ENCODE measurements at places on chromosomes 11 and 22. TPM values are rescaled to one million over a fixed set of nuclear protein-coding genes. Genes with fewer than 3 reads are reported as not detected.

The ADM2 gene
- total RNA-seq, result 10.9 TPM

DNA sequence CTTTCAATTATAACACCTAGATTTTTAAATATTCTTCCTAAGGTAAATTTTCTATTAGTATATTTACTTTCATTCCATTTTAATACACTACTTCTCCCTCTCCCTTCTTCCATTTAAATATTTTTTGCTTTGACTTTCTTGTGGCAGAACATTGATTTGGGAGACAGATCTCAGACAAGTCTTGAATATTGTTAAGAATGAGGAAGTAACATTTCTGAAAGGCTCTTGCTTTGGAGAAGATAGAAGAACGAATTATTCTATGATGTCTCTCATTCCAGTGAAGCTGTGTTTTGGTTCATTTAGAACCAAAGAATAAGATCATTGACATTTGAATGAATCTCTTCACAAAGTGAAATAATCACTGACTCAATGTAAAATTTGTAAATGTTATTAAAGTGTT is 2.4 kb downstream of the IPO7 start:
- DNase-seq, result no peak

The TMPRSS6 gene
- not detected for total RNA-seq

GRCh38 chr11:3809624-3809928 is 1.2 kb downstream of the PGAP2 start:
- no peak for DNase-seq

Measured in WTC11 (cell line).